ENCODE measurements at places on chromosomes 4 and X. TPM values are rescaled to one million over a fixed set of nuclear protein-coding genes. Genes with fewer than 3 reads are reported as not detected.

CD40LG gene
- not detected for total RNA-seq

FAM90A26 gene
- total RNA-seq, result not detected

GSTCD gene
- total RNA-seq, result 36.3 TPM

ASB12 gene
- 0.63 TPM for total RNA-seq

GAGE12J gene
- not detected for total RNA-seq

ELOVL6 gene
- total RNA-seq, result 38.5 TPM

NAP1L3 gene
- 91.7 TPM for total RNA-seq

CT45A2 gene
- not detected for total RNA-seq

CXorf49 gene
- total RNA-seq, result not detected

ARX gene
- total RNA-seq, result 14.4 TPM

MAGEE2 gene
- total RNA-seq, result 5.3 TPM

GLRA3 gene
- 6.9 TPM for total RNA-seq

GPR82 gene
- not detected for total RNA-seq

GPAT3 gene
- total RNA-seq, result not detected

G3BP2 gene
- 269 TPM for total RNA-seq

LANCL3 gene
- total RNA-seq, result 1.3 TPM

HSFX3 gene
- total RNA-seq, result not detected

COL25A1 gene
- total RNA-seq, result 16.9 TPM

SRPX gene
- 0.31 TPM for total RNA-seq

SPINK2 gene
- total RNA-seq, result not detected

ENPP6 gene
- total RNA-seq, result 1.9 TPM

PDE6B gene
- 3.4 TPM for total RNA-seq

MAGEA1 gene
- total RNA-seq, result not detected

HNRNPH2 gene
- 68.2 TPM for total RNA-seq

NOP14 gene
- total RNA-seq, result 8.1 TPM

NXF2B gene
- 0.31 TPM for total RNA-seq

EFHC2 gene
- total RNA-seq, result 3.1 TPM

MBNL3 gene
- total RNA-seq, result 3.1 TPM

TMEM156 gene
- 0.31 TPM for total RNA-seq

GPR143 gene
- 1.3 TPM for total RNA-seq

SLC10A4 gene
- 5.6 TPM for total RNA-seq

AREG gene
- not detected for total RNA-seq

QRFPR gene
- 1.6 TPM for total RNA-seq

HPSE gene
- 0.94 TPM for total RNA-seq

CXorf65 gene
- not detected for total RNA-seq

ATP11C gene
- total RNA-seq, result 75.1 TPM

KCNIP4 gene
- 12.5 TPM for total RNA-seq

UGT2A1 gene
- not detected for total RNA-seq

F8A2 gene
- total RNA-seq, result not detected

HSFX4 gene
- total RNA-seq, result not detected

FAM114A1 gene
- 11.3 TPM for total RNA-seq

LRRC66 gene
- 1.9 TPM for total RNA-seq

DTHD1 gene
- total RNA-seq, result 0.94 TPM

LUZP4 gene
- not detected for total RNA-seq

LAMP2 gene
- 51.6 TPM for total RNA-seq

CORIN gene
- 0.31 TPM for total RNA-seq

GYPE gene
- total RNA-seq, result 0.63 TPM

KIF4A gene
- total RNA-seq, result 4.1 TPM
